ENCODE measurements at places on chromosomes 2 and 18.

GRCh38 chr18:3704556-3705344 lies 254.8 kb downstream of the TGIF1 start:
- DNase-seq, result no peak

- DNase-seq, result no peak
Observed at GRCh38 chr18:3368193-3368592, 81.8 kb upstream of the TGIF1 start.

GRCh38 chr18:78731016-78731397 lies 248.6 kb upstream of the SALL3 start:
- DNase-seq, result no peak

DNA sequence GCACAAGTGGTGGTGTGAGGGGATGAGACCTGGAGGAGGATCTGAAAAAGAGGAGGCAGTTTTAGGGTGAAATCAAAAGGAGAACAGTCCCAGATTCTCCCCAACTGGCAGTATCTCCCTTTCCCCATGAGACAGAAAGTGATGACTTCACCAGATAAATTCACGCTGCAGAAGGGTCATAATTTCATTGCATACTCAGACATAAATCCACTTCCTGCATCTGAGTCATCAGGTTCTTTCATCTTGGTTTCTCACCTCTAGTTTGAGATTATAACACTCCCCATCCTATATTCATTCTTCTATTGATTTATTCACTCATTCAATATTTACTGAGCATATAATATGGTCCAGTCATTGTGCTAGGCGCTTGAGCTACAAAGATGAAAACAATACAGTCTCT lies 64.7 kb downstream of the CCDC148 start:
- DNase-seq, result no peak

DNA sequence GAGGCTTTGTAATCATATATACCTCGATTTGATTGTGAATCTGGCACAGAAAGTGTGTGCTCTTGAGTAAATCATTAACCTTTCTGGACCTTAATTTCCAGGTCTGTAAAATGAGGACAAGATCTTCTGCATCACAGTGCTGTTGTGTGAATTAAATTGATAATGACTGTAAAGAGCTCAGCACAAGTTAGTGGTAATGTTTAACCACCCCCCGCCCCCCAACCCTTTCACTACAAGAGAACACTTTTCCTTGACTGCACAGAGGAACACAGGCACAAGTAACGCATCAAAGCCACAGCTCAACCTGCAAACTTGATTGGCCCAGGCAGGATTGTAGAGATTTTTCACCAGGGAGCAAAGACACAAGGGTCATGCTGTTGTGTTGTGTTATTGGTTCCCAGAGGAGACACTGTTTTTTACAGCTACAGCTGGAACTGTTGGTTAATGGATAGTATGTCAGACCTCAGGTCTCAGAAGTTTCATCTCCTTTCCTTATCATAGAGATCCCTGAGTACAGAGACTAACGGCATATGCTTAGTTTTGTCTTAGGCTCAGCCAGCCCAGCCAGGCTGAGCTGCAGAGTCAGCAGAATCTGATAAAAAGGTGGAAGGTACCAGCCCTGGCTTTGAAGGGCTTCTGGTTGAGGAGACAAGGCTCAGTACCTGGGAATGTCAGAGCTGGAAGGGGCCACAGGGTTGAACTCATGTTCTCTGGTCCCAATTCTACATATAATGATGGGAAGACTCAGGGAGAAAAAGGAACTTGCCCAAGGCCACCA lies 10.6 kb downstream of the SETBP1 start:
- no peak for DNase-seq

DNA sequence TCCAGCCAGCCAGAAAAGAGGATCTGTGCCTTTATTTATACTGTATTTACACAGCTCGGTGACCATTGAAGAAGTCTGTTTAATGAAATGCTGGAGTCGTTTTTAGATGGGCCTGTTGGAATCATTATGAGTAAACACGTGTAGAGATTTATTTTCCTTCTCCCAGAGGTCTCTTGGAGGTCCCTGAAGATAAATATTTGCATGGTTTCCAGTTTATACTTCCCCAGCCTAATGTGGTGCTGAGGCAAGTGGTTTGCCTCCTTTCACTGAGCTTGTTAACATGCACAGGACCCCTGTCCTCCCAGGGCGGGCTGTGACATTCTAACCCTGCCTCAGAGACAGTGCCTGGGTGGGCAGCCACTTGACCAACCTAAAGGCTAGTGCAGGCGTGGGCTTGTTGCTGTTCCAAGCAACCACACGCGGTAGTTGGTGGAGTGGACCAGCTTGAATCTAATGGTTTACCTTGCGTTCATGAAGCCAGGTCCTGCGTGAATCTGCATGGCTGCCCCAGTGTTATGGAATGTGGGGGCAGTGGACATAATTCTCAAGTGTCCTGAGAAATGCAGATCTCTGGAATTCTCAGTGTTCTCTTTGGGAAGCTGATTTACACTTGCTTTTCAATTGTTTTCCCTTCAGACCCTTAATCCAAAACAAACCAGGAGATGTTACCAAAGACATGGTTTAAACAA lies 130.2 kb upstream of the DLX2 start:
- DNase-seq, result no peak

GRCh38 chr2:88637464-88637863 lies 10.2 kb upstream of the EIF2AK3 start:
- DNase-seq, result no peak
